ENCODE measurements at places on chromosomes 6 and 20. TPM values are rescaled to one million over a fixed set of nuclear protein-coding genes. Genes with fewer than 3 reads are reported as not detected.

Gene GTSF1L
- polyA plus RNA-seq = not detected

GRCh38 chr6:42751055-42751454 lies 5.2 kb upstream of the TBCC start:
- no peak for DNase-seq

Gene HINT3
- 28.3 TPM for polyA plus RNA-seq

Gene MMS22L
- polyA plus RNA-seq = 6.0 TPM

Gene RAET1L
- polyA plus RNA-seq = not detected

- no peak for DNase-seq
Observed at GRCh38 chr6:20909621-20910020, 375.4 kb downstream of the CDKAL1 start.

Gene HSPA12B
- polyA plus RNA-seq = 25.5 TPM

DNA sequence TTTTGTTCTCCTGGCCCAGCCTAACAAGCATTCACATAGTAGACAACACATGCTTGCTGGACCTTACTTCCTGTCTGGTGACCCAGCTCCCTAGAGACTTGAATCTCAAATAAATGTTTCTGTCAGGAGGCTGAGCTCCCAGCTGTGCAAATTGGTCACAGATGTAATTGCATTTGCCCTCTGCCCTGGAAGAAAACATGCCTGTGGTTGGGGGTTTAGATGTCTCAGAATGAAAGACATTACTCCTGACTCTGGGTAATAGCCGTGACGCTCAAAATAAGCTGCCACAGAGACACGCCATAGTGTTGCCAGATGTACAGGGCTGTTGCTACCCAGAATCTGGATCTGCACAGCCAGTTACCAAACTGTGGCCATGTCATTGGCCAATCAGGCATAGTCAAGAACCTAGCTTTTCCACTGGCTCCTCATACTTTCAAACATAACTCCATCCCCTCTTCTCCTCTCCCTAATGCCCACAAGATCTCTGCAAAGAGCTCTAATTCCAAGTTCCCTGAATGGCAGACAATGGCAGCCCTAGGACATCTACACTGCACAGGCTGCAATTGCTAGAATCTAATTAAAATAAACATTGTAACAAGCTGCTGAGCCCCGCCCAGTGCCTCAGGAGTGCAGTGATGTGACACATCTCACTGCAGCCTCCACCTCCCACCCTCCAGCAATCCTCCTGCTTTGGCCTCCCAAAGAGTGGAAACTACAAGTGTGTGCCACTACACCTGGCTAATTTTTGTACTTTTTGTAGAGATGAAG lies 32.8 kb upstream of the GMPR start:
- DNase-seq = no peak

Gene ACSS1
- polyA plus RNA-seq = 24.4 TPM

- no peak for DNase-seq
Observed at GRCh38 chr6:135537741-135538301, 40.3 kb upstream of the AHI1 start.

Gene ARHGAP40
- polyA plus RNA-seq = 0.09 TPM

Gene NAPB
- polyA plus RNA-seq = 8.1 TPM

DNA sequence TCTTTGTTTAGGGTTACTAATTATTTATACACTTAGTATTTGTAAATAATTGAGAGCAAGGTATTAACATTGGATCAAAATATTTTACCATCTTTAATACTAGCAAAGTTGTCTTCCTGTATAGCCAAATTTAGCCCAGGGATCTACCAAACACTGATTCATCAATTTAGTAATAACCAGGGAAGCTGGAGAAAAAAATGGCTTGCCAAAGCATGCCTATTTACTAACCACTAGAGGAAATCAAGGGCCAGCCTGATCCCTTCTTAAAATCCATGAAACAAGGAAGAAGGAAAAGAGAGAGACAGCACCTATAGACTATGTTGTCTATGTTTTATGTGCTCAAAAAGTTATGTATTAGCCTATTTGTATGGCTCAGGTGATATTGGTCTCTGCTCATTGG lies 450.3 kb upstream of the GJE1 start:
- DNase-seq = no peak

DNA sequence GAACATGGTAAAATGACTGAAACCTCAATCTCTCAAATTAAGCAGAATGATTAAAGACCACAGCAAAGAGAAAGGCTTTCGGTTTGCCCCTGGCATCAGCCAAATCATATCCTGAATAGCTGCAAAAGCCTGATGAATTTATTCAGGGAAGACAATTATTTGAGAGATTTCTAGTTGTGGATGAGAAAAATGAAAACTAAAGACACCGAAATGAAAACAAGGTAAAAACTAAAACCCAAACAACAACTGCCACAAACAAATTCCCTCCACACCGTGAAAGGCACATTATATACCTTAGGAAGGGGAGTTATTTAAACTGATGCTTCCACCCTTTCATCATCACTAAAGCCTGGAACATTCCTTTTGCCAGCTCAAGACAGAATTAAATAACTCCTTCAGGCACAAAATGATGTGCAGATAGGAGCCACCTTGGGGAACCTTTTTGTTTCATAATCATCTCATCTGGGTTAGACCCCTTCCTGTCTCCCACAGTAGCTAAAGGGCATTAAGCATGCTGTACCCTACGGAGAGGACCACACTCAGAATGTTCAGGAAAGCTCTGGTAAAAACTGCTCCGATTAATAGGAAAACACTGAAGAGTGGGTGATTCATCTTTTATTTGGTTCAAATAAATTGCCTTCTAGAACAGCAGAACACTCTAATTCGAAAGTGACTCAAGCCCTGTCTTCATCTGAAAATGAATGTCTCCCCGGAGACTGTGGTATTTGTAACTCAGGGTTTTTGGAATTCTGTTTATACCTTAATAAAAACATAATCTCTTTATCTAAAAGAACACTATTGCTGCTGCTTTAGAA lies 9.1 kb upstream of the ANKRD60 start:
- no peak for DNase-seq

Gene HNF4A
- polyA plus RNA-seq = 0.04 TPM

Gene ACOT13
- 16.2 TPM for polyA plus RNA-seq

DNA sequence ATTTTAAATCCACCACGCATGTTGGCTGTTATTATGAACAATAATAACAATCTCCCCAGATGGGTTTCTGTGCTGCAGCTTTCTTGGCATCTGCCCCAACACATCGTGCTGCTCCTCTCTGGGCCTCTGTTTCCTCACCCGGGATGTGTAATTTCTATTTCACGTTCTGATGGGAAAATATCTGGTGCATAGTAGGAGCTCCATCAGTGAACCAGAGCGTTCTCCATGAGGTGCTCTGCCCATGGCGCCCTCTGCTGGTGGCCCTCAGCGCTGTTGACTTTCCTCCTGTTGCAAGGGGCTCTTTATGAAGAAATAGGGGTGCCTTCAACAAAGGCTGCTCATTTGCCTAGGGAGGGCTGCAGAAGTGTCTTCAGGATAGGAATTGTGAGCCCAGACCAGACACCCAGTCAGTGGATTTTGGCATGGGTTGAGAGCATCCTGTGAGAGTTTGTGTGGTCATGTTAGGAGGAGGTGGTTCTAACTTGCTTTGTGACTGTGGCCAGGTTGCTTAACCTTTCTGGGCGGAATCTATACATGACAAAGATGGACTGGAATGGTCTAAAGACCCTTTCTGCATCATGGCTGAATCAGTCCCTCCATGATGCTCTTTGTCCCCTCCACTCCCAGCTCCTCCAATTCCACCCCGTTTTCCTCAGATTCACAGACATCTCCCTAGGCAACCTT lies 8.1 kb downstream of the SCRT2 start:
- no peak for DNase-seq

DNA sequence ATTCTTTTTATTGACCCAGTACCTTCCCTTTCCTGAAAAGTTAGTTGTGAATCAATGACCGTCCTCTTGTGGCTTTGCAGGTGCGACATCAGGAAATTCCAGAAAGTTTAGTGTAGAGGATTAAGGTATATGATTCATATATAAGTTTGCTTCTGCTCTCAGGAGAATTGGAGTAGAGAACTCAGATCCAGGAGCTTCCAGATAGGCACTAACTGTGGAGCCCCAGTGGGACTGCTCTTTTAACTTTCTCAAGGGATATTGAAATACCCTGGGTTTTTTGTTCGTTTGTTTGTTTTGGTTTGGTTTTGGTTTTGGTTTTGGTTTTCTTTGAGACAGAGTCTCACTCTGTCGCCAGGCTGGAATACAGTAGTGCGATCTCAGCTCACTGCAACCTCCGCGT lies 9.5 kb downstream of the TAAR2 start:
- no peak for DNase-seq

Gene DYNLT2
- 2.2 TPM for polyA plus RNA-seq

GRCh38 chr6:43779852-43780236 lies 9.8 kb downstream of the VEGFA start:
- no peak for DNase-seq

- DNase-seq = no peak
Observed at GRCh38 chr6:47464052-47464451, 13.5 kb upstream of the CD2AP start.

DNA sequence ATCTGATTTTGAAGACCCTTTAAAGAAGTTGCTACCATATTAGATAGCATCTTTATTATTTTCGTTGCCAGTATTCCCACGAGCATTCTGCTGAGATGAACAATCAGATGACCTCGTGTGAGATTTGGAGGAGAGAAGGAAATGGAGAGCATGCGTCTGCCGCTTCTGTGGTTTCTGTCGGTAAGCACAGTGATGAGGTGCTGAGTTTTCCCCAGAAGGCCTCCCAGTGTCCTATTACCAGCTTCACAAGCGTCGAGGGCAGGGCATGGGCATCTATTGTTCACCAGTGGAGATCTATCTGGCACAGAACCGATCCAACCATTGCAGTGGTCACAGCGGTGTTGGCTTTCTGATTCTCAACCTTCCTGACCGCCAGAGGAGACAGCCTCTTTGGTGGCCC lies 29.4 kb downstream of the TRAF3IP2 start:
- DNase-seq = no peak
